Liver (tissue), 10 donors: ENCODE measurements at places on chromosomes 16 and 17.

GRCh38 chr16:10297341-10298006 is 88.4 kb upstream of the ATF7IP2 start:
- DNase-seq, result no peak

DNA sequence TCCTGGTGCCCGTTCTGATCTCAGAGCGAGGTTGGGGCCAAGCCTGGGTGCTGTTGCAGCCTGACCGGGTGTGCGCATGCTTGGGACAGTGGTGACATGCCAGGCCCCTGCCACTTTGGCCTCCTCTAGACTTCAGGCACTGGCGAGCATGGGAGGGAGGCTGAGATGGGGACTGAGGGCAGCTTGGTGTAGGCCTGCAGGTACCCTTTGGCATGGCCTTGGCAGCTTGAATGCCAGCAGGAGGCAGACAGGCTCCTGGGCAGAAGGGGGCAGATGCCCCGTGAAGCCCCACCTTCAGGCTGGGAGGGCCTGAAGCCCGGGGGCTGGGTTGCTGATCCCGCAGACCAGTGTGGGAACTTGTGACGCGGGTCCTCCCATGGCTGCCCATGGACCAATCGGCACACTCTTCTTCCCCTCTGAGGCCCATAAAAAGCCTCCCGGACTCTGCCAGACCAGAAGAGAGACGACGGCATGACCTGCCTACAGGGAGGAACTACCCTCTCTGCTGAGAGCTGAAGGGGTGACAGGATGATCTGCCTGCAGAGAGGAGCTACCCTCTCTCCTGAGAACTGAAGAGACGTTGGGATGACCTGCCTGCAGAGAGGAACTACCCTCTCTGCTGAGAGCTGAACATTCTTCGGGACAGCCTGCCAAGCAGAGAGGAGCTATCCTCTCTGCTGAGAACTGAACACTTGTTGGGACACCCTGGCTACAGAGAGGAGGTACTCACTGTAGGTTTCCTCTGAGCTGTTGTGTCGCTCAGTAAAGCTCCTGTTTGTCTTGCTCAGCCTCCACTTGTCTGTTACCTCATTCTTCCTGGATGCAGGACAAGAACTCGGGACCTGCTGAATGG is 17.5 kb downstream of the RHOT1 start:
- no peak for DNase-seq

DNA sequence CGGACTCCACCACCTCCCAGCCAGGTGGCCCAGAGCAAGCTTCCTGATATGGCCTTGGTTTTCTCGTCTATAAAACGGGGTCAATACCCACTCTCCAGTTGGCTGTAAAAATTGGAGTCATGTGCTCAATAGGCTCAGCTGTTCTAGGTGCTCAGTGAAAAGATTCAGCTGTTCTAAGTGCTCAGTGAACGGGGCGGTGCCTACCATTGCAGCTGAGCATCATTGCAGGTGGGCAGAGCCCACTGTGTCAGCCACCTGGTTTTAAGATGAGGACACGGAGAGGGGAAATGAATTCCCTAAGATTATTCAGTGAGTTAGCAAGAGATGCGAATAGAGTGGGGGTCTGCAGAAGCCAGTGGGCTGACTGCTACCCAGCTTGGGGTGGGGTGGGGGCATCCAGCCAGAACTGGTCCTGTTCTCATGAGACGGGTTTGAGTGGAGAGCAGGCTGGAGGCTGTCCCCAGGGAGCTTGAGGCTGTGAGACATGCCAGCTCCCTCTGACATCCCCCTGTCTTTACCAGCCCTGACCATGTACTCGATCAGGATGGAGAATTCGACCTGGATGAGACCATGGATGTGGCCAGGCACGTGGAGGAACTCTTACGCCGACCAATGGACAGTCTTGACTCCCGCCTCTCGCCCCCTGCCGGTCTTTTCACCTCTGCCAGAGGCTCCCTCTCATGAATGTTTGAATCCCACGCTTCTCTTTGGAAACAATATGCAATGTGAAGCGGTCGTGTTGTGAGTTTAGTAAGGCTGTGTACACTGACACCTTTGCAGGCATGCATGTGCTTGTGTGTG is 21.9 kb downstream of the STAT5A start:
- no peak for DNase-seq

DNA sequence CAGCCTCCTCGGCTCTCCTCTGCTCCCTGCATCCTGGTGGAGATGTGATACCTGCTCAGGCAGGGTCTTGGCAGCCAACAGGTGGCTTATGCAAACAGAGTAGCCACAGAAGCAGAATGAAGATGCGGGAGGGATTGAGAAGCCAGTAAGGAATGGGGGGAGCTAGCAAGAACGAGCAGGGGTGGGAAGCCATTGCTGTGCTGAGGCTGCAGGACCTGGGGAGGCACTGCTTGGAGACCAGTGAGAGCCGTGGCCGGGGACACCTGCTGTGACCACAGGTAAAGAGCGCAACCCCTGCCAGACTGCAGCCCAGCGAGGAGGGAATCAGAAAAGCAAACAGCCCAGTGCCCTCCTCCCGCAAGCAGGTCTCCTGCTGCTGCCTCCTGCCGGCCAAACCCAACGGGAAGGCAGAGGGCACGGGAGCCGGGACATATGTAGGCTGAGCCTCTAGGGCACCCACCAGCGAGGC is 14.7 kb downstream of the AIPL1 start:
- DNase-seq, result no peak

DNA sequence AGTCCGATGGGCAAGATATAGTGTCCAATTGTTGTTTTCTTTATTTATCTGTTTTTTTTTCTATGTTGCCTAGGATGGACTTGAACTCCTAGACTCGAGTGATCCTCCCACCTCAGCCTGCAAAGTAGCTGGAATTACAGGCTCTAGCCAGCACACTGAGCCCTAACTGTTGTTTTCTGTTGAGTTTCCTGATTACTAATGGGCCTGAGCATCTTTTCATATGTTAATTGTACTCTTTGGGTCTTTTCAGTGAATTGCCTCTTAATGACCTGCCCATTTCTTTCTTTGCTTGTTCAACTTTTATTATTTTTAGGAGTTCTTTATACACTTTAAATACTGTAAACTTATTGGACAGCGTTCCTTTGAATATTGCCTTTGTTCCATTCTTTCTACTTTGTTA is 213.0 kb downstream of the HS3ST3B1 start:
- no peak for DNase-seq

- DNase-seq, result no peak
These were observed 847 bp downstream of the CKLF start for GRCh38 chr16:66553223-66553622.

- no peak for DNase-seq
These were observed 14.7 kb downstream of the OSBPL7 start for GRCh38 chr17:47806913-47807255.

- no peak for DNase-seq
These were observed 51.8 kb downstream of the C17orf67 start for GRCh38 chr17:56781906-56782305.

DNA sequence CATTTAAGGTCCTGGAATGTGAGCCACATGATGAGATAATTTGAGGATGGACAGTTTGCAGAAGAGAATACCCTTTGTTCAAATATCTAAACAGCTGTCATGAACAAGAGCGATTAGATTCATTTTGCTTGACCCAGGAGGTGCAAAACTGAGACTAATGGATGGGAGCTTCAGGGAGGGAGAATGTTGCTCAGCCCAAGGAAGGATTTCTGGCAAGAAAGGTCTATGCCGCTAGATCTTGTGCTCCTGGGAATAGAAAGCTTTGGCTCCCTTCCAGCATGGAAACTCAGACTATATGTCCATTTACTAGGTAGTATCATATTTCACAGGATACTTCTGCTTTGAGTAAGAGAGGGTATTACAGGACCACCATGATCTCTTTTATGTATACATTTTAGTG is 14.8 kb upstream of the CDH11 start:
- no peak for DNase-seq

- DNase-seq, result no peak
These were observed 5.8 kb downstream of the SEPHS2 start for GRCh38 chr16:30439720-30440348.

GRCh38 chr16:79158337-79158736 is 442.2 kb downstream of the MAF start:
- no peak for DNase-seq

- no peak for DNase-seq
These were observed 2.8 kb downstream of the CNEP1R1 start for GRCh38 chr16:50027829-50028228.

GRCh38 chr17:67467500-67468455 is 90.7 kb downstream of the PITPNC1 start:
- no peak for DNase-seq

DNA sequence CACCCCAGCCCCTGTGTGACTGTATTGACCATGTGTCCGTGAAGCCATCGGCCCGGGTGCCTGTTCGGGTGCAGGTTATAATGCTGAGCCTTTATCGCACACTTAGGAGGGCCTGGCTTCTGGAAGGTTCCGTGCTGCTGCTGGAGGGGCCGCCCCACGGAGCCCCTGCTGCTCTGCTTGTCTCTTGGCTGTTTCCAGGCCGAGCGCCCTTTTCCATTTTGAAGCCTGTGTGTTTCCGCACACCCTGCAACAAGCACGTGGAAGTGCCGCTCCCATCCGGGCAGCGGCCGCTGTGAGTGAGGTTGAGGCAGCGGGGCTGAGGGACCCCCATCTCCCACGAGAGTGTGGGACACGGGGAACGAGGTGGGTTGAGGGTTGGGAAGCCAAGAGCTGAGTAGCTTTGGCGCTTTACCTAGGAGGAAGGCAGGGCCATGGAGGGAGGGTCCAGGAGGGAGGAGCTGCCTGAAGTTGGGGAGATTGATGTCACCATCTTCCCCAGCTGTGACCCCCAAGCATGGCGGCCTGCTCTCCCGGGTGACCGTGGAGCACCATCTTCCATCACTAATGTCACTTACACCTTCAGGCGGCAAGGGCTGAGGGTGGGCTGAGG is 200.1 kb upstream of the GSE1 start:
- DNase-seq, result no peak

DNA sequence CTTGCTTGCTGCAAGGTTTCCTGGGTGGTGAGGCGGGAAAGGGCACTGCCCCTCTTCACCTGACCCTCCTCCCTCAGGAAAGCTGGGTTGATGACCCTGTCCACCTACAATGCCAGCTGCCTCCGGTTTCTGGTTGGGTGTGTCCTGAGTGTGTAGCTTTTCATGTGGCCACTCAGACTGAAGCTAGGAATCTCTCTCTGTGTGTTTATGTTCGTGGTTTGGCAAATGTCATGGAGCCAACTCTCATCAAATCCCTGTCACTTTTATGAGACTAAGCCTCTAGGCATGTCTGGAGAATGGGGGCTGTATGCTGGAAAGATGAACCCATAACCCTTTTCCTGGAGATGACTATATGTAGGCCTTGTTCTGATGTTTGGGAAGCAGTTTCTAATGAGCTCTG is 17.1 kb downstream of the PLEKHG4 start:
- no peak for DNase-seq

DNA sequence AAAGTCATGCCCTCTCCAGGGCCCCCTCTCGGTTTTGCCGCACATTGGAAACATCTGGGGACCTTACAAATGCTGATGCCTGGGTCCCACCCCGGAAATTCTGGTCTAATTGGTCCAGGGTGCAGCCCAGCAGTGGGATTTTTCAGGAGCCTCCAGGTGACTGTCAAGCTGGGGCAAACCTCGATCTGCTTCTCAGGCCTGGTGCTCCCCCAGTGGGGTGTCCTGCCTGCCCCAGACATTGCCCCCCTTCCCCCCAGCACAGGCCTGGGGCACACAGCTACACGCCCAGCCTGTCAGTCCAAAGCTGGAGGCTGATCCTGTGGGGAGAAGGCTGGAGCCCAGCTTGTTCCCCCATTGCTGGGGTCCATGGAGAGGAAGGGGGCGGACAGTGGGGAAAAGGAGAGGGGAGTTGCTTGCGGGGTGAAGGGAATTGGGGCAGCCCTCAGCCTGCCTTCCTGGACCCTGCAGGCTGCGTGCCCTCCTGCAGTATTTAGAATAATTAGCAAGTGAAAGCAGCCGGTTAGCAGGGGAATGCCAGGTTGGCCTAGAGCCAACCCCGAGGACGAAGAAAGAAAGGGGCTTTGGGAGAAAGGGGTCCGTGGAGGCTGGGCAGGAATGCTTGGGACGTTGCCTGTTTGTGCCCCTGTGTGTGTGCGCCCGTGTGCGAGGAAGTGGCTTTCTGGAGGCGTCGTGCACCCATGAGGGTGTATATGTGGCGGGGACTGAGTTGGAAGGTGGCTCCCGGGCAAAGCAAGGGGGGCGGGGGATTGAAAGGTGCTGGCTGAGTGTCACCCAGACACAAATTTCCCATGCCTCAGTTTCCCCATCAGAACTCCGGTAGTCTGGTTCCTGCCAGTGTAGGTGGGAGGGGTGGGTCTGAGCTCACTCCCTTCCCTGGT is 5.9 kb downstream of the FOXJ1 start:
- DNase-seq, result no peak

- DNase-seq, result no peak
These were observed 43.8 kb downstream of the NDEL1 start for GRCh38 chr17:8479431-8479947.

GRCh38 chr17:7034955-7035590 is 742 bp upstream of the SLC16A13 start:
- no peak for DNase-seq

GRCh38 chr17:67837965-67838364 is 12.7 kb downstream of the BPTF start:
- DNase-seq, result no peak

GRCh38 chr16:15946257-15947044 is 3.0 kb upstream of the ABCC1 start:
- no peak for DNase-seq

GRCh38 chr16:80151722-80152111 is 389.1 kb upstream of the DYNLRB2 start:
- DNase-seq, result no peak

- DNase-seq, result no peak
These were observed 5.1 kb downstream of the PHF12 start for GRCh38 chr17:28946239-28946638.

- DNase-seq, result no peak
These were observed 77.8 kb downstream of the MYH10 start for GRCh38 chr17:8552577-8553320.

DNA sequence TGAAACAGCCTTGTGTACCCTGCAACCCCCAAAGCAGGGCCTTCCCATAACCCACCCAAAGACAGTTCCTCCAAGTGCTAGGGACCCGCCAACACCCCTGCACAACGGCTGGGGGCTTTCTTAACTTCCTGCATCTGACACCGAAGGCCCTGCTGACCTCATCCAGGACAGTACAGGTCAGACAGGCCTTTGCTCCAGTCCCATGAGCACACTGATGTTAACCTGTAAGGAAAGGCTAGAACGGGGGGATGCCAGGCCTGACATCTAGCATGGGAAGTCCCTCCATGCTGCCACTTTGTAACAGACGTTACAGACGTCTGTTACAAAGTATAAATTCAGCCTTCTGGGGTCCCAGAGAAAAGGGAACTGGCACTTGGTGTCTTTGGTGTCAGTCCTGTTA is 369.1 kb downstream of the CPPED1 start:
- DNase-seq, result no peak

GRCh38 chr16:84552135-84552534 is 47.7 kb upstream of the MEAK7 start:
- DNase-seq, result no peak

- no peak for DNase-seq
These were observed 108.1 kb downstream of the SNX11 start for GRCh38 chr17:48215583-48216139.

- no peak for DNase-seq
These were observed 8.1 kb downstream of the GPRC5B start for GRCh38 chr16:19876501-19877059.
